ENCODE measurements at places on chromosomes 1 and 21.

DNA sequence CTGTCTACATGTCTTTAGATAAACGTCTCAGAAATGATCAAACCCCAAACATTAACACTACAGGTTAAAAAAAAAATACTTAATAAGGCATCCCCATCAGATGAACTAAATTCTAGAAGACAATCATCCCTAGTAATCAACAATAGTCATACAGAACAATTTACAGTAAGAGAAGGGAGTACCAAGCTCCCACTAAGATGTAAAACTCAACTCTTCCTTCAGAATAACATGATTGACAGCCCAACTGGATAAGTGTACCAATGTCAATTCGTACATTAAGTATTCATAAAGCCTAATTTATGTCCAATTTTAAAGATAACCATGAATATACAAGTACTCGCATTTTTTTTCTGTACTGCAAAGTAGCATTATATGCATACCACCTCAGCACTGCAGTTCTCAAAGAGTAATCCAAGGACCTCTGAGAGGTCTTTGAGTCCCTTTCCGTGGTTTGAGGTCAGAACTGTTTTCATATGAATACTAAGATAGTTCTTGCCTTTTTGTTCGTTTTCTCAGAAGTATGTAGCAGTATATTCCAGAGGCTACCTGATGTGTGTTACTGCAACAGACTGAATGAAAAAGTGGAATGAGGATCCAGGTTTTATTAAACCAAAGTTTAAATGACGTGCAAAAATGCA is 6.6 kb downstream of the SCAF4 start:
- no peak for DNase-seq

- no peak for DNase-seq
Measured at GRCh38 chr1:150210091-150210490, 25.8 kb downstream of the ANP32E start.

- DNase-seq = no peak
Measured at GRCh38 chr1:58788259-58788658, 4.4 kb upstream of the JUN start.

- no peak for DNase-seq
Measured at GRCh38 chr1:156069490-156070455, 8.8 kb downstream of the RAB25 start.

DNA sequence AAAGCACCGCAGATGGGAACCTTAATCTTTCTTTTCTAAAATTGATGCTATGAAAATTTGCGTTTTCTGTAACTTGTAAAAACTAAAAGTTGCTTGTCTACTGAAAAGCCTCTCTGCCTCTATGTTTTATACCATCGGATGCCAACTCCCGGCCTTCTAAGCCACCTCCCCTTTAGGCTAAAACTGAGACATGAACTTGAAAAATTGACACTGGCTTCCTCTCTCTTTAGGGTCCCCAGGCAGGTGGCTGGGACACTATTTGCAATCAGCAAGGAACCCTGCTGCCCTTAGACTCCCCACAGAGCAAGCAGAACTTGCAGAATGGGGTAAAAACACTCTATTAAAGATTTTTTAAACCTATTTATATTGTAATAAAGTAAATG is 151.1 kb upstream of the CAMK1G start:
- no peak for DNase-seq

- DNase-seq = no peak
Measured at GRCh38 chr1:166354406-166354805, 187.6 kb upstream of the FAM78B start.

DNA sequence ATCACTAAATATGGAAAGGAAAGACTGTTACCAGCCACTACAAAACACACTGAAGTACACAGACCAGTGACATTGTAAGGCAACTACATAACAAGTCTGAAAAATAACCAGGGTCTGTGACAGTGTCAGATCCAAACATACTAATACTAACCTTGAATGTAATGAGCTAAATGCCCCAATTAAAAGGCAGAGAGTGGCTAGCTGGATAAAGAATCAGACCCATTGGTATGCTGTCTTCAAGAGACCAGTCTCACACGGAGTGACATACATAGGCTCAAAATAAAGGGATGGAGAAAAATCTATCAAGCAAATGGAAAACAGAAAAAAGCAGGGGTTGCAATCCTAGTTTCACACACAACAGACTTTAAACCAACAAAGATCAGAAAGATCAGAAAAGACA is 100.1 kb downstream of the MAGI3 start:
- DNase-seq = no peak

- peak; percentile 43 for DNase-seq
Measured at GRCh38 chr1:64246294-64246917, 43.0 kb downstream of the UBE2U start.

- no peak for DNase-seq
Measured at GRCh38 chr1:53371851-53372250, 44.0 kb upstream of the LRP8 start.

GRCh38 chr1:96049759-96050409 is 671.7 kb upstream of the PTBP2 start:
- no peak for DNase-seq

GRCh38 chr1:184941410-184941733 is 32.9 kb downstream of the NIBAN1 start:
- DNase-seq = no peak

DNA sequence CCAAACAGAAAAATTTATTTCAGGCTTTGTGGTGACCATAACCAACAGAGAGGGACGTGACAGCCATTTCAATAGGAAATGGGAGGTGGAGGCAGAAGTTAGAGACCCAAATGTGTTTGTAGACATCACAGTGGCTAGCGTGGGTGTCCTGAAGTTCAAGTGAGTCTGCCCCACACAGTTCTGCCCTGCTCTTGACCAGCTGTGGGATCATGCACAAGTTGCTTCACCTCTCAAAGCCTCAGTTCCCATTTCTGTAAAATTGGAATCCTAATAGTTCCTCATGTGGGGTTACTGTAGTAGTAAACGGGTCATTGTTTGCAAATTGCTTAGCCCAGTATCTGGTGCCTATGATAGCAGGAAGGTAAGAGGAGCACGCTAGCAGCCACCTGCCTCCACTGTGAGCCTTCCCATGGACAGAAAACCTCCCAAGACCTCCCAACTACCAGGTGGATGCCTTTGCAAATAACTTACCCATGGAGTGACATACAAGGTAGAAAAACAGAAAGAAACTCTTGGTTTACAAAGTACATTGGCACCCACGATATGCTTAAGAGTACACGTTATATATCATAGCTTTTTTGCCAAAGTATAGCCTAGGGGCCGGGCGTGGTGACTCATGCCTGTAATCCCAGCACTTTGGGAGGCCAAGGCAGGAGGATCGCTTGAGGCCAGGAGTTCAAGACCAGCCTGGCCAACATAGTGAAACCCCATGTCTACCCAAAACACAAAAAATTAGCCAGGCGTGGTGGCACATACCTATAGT is 29.1 kb downstream of the FHAD1 start:
- no peak for DNase-seq

DNA sequence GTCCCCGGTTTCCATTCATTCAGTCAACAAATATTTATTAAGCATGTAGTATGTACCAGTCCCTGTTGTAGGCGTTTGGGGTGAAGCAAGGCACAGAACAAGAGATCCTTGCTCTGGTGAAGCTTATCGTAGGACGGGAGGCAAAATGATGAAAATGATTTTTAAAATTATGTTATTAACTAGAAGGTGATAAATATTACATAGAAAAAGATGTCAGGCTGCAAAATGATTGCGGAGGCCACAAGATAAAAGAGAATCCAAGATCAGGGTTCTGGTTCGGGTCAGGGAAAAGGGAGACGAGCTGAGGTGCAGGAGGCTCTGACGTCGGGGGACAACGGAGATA is 602 bp upstream of the CGN start:
- DNase-seq = no peak

- DNase-seq = no peak
Measured at GRCh38 chr1:47564570-47564969, 126.7 kb downstream of the FOXD2 start.

- DNase-seq = no peak
Measured at GRCh38 chr1:68232289-68233148, at the start of gene WLS. Gene WLS (minus strand): TSS chr1:68232523. CDS start chr1:68232299, 224 bp downstream.

GRCh38 chr1:166511761-166512160 is 327.5 kb upstream of the POGK start:
- peak; percentile 37 for DNase-seq

GRCh38 chr1:201295861-201296260 is 12.6 kb downstream of the PKP1 start:
- no peak for DNase-seq

DNA sequence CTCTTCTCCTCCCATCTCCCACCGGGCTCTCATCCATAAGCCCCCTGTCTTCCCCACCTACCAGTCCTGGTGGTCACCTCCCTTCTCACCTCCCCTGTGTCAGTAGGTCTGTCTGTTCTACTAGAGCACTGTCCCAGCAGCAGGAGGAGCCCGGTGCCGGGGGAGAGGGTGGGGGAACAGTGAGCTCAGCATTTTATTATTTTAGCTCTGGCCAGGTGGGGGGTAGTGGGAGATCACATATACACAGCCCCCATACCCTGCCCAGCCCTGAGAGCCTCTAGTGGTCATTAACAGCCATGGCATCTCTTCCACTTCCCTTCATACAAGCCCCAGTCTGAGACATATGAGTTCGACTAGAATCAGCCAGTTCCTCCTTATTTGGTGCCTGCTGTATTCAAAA is at the start of gene TMOD4:
Gene TMOD4 (minus strand): TSS at position 119 of the 400 bp plus-strand sequence. CDS start 1,106 bp downstream, outside the sequence.
- DNase-seq = no peak

DNA sequence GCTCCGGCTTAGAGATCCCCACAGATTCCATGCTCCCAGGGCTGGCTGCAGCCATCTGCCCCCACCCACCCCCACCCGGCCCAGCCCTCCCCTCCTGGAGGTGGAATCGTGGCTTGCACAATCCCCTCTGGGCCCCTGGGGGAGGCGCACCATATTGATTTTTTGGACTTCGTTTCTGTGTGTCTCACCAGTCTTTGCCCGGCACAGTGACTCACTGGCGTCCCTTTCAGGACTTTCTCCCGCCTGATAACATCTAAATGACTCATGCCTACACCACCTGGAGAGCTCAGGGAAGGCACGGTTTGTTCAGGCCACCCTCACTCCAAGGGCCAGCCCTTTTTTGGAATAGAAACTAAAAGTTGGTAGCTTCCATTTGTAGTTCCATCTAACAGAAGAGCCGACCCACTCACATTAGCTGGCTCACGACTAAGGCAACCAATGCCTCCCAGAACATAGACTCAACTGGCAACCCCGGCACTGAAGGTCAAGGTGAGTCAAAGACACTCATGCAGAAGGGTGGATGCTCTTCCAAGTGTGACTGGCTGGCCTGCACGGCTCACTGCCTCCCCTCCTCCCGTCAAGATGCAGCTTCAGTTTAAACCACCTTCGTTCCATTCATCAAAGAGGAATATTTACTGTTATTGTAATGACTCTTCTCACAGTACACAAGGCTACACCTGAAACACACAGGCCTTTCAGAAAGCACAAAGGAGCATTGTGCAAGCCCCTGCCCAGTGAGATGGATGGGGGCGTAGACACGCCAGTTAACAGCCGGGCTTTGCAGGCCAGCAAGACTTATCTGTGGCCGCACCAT is 18.1 kb upstream of the ETS2 start:
- no peak for DNase-seq

DNA sequence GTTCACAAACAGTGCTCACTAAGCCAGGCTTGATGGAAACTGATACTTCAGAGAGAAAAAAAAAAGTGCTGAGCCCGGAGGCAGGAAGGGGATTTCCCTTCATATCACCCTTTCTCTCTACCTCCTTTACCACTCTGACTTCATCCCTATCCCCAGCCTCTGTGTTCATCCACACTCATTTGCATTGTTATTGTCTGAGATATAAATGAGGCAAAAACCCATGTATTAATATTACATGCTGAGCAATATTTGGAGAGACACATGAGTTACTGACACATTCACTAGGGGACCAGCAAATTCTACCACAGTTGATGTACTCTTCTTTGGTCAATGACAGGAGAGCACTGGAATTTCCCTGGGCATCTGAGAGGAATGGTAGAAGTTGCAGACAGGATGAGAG is 175.8 kb downstream of the TNFSF18 start:
- DNase-seq = no peak

GRCh38 chr1:177032434-177032833 is 132.1 kb downstream of the ASTN1 start:
- no peak for DNase-seq

- DNase-seq = no peak
Measured at GRCh38 chr1:162368451-162368850, 8.2 kb downstream of the SPATA46 start.

DNA sequence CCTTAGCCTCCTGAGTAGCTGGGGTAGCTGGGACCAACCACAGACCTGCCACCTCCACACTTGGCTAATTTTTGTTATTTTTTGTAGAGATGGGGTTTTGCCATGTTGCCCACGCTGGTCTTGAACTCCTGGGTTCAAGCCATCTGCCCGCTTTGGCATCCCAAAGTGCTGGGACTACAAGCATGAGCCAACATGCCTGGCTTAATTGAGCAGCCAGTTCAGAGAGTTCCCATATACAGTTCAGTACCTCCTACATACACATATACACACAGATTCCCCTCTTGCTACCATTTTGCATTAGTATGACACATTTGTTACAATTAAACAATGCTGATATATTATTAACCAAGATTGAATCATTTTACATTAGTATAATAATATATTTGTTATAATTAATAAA is 2.9 kb downstream of the RNPEP start:
- DNase-seq = no peak

DNA sequence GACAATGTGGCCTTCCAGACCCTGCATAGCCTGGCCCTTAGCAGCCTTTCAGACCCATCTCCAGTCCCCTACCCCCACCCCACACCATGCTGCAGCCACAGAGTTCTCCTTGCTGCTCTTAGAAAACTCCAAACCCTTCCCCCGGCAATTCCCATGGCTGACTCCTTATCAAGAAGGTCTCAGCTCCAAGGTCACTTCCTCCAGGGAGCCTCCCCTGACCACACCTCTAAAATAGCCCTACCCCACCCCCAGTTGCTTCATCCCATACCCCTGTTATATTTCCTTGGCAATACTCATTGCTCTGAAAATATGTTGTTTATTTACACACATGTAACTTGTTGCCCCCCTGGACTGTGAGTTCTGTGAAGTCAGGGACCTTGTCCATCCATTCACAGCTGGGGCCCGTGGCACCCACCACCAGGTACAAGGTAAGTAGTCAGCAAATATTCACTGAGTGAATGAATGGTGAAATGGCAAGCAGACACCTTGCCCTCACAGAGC is 4.3 kb upstream of the ADGRB2 start:
- no peak for DNase-seq

DNA sequence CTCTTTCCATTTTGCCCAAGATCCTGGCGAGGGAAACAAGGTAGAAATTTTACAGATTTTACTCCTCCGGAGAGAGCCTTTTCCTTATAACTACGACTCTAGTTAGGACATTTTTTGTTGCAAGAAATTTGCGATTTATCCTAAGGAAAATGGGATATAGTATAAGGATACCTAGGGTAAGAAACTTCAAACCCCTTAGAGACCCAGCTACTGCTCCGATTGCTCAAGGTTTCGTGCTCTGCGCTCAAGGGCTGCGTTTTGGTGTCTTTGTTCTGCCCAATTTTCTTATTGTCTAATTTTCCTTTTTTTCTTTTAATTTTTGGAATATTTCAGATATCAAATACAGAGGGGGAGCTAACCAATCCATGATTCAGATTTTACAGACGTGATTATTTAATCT is 1.5 kb downstream of the TTC3 start:
- DNase-seq = no peak

- no peak for DNase-seq
Measured at GRCh38 chr1:212930986-212931678, 19.2 kb upstream of the VASH2 start.

- no peak for DNase-seq
Measured at GRCh38 chr1:153597206-153597605, 15.7 kb downstream of the S100A16 start.

Measured in CD4-positive, alpha-beta T cell treated with Interleukin-1 beta for 1 hour (primary cell).